ENCODE measurements at places on chromosomes 13 and 19.
A peak's percentile ranks its signal among the peaks of the same experiment; 100 is the strongest.

DNA sequence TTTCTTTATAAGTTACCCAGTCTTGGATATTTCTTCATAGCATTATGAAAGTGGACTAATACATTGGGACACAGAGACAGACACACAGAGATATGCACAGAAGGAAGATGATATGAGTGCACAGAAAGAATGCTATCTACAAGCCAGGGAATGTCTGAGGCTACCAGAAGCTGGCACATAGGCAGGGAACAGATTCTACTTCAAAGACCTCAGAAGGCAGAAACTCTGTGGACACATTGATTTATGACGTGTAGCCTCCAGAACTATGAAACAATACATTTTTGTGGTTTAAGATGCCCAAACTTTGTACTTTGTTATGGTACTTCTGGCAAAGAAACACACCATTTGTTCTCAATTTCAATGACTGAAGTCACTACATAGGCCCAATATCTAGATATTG is 556.7 kb downstream of the PCDH9 start:
- DNase-seq = no peak

GRCh38 chr13:91076830-91077229 is 270.7 kb upstream of the MIR17HG start:
- no peak for DNase-seq

GRCh38 chr13:40231751-40232150 is 434.7 kb downstream of the FOXO1 start:
- no peak for DNase-seq

DNA sequence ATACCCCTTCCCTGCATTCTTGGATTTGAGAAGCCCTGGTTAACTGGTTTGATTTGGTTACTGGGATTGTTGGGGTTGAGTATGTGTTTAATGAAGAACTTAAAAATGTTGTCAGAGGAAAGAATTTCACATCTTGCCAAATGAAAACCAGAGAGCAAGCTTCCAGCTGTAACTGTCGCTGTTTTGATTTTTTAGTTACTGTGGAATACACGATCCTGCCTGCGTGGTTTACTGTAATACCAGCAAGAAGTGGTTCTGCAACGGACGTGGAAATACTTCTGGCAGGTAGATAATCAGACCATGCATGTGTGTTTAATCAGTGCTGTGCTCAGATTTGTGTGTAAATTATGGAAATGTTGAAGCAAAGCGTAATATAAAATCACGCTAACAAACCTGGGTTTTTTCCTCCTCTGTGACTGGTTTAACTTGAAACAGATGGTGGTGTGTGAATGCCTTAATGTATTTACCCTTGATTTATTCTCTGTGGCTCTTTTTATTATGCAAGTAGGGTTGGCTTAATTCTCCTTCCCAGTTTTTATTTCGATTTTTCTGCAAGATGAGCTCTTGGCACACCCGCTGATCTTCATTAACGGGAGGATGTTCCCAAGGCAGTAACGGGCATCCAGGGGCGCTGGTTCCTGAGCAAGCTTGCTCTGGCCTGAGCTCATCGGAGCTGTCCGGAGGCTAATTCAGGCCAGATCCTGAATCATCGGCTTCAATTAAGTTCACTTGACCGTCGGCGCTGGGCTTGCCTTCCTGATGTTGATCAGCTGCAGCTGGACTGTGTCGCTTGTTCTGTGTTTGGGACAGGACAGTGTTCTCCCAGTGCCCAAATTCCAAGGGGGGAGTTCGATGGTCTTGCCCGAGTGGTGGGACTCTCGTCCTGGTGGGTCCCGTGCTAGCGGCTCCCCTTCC is 16.0 kb downstream of the UPF1 start:
- no peak for DNase-seq

DNA sequence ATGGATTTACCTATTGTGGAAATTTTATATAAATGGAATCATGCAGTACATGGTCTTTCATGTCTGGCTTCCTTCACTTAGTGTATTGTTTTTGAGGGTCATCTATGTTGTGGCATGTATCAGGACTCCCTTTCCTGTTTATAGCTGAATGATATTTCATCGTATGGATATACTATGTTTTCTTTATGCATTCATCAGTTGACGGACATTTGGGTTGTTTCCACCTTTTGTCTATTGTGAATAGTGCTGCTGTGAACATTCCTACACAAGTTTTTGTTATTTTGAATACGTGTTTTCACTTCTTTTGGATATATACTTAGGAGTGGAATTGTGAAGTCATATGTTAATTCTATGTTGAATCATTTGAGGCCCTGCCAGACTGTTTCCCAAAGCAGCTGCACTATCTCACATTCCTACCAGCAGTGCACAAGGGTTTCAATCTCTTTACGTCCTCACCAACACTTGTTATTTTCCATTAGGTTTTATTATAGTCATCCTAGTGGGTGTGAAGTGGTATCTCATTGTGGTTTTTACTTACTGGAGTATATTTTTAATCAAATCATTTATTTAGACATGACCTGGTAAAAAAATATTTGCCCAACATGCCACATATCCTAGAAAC is 262.7 kb downstream of the DLEU7 start:
- DNase-seq = no peak

GRCh38 chr13:43030548-43030947 is 7.2 kb downstream of the DNAJC15 start:
- DNase-seq = no peak

DNA sequence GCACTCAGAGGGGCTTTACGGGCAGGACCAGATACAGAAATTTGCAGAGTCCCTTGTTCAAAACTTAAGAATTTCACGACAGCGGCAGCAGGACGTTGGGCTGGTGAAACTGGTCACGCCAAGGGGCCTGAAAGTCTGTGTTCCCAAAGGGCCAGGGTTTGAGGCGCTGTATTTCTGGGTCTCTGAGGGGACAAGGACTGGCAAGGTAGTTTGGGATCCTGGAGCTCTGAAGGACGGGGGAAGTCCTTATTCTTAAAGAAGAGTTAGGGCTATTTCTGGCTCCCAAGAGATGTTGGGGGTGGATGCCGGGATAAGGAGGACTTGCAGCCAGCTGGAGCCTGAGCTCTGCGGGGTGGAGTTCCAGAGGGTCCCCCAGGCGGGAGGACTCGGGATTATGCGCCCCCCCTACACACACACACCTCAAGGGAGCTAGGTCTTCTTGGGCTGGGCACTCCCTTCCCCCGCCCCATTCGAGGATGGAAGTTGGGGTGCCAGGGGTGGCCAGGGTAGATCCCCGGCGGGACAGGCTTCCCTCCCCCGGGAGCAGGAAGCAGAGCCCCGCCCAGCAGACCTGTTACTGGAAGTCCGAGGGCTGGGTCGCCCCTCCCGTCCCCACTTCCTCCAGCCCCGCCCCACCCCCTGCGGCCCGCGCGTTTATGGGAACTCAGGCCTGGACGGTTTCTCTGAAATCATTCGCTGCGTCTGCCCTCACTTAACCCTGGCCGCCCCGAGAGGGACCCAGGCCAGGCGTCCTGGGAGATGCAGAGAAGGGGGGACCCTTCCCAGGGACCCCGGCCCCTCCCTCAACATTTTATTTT is 5.6 kb downstream of the BCL3 start:
- peak; percentile 67 for DNase-seq

DNA sequence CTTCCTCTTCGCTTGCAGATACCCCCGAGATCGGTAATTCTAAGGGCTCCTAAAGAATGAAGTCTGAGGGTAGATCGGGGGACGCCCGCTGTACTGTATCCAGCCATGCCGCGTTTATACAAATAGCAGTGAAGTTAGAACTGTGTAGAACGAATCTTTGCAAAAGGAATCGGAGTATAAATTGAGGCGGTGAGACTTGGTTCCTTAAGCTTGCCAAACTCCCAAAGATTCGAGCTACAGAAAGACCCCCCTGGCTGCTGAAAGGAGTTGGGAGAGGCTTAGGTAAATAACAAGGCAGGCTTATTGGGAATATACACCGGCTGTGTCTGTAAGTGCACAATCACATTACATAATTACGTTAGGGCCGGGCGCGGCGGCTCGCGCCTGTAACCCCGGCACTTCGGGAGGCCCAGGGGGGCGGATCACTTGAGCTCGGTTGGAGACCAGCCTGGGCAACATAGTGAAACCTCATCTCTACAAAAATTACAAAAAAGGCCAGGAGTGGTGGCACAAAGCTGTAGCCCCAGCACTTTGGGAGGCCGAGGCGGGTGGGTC is 12.2 kb downstream of the TMEM160 start:
- no peak for DNase-seq

DNA sequence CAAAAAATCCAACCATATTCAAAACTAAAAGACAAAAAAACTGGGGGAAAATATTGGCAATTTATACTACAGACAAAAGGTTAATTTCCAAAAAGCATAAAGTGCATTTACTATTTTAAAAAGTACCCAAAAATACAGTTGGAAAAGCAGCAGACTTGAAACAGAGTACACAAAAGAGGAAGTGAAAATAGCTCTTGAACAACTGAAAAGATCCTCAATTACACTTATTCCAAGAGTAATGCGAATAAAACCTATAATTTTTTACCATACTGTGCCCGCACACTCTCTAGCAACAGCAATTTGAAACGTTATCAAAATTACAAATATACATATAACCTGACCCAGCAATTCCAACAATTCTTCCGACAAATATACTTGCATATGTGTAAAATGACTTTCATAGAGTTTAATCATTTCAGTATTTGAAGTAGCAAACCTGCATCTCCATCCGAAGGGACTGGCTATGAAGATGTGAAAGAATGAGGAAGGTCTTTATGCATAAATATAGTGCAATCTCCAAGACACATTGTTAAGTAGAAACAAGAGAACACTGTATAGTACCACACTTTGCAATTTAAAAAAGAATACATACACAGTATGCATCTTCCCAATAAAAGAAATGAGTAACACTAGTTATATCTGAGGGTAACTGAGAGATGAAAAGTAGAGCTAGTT is 25.4 kb downstream of the ALG5 start:
- DNase-seq = no peak

GRCh38 chr13:59424661-59425060 is 739.1 kb downstream of the DIAPH3 start:
- no peak for DNase-seq

- no peak for DNase-seq
Observed at GRCh38 chr13:37995092-37995491, 125.5 kb upstream of the TRPC4 start.

- peak; percentile 68 for DNase-seq
Observed at GRCh38 chr19:35879770-35880317, 11.5 kb downstream of the APLP1 start.

DNA sequence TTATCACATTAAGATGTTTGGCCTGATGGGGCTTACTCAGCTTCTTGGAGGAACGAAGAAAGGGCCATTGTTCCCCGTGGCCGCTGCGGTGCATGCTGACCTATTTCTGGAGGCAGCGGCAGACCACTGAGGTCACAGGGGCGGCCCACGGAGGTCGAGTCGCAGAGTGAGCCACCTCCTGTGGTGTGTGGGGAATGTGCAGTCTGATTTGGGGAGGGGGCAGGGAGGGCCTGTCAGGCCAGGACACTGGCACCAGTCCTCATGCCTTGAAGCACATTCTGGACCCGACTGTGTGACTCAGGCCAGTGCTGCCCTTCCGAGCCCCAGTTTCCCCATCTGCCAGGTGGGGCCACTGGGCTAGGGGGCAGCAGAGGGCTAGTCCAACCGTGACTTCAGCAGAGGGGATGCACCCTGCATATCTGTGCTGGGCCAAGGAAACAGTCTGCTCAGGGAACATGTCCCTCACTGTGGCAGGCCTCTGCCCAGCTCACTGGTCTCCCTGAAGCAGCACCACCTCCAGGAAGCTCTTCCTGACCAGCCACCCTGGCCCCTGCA is 6.3 kb downstream of the SLC7A10 start:
- DNase-seq = no peak
